Kasumi-1 (cell line): ENCODE measurements at places on chromosomes 2 and 18.

GRCh38 chr2:240741091-240741490, 49.4 kb downstream of the AQP12A start:
- no peak for DNase-seq

DNA sequence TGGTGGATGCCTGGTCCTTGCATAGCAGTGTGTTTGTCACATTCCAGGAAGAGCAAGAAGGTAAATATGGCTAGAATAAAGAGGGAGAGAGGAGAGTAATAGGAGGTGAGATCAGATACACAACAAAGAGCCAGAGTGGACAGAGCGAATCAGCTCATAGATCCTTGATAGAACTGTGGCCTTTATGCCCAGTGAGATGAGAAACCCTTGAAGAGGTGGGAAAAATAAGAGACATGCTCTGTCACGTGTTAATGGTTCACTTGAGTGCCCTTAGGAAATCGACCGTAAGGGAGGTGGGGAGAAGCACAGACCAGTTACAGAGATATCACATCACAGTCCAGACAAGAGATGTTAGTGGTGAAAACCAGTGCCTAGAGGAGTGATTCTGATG, 84.7 kb upstream of the RAB27B start:
- DNase-seq = no peak

DNA sequence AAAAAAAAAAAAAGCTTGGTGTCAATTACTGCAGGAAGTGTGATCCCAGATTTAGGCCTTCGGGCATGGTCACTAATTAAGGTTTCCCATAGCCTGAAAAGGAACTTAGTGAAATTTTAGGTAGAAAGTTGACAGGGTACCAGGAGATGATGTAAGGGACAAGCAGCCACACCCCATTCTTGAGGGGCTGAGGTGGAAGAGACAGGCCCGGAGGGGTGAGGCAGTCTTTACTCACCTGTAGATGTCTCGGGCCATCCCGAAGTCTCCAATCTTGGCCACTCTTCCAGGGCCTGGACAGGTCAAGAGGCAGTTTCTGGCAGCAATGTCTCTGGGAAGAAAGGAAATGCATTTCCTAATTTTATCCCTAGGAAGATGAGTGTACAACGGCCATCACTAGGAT, 94.3 kb downstream of the CLIP4 start:
- DNase-seq = no peak

DNA sequence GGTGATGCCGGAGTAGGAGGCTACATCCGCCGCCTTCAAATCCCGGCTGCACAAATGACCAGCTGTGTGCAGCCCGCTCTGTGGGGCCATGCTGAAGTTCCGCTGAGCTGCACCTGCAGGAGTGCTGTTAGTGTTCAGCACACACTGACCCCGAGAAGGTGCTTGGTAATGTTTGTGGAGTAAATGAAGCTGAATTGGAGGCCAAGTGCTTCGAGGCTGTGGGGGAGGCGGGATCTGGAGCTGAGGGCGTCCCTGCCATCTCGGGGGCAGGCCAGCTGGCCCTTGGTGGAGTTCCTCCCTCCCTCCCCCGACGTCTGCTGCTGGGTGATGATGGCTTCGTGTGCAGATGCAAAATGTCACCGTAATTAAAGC, 23.2 kb downstream of the KCNF1 start:
- DNase-seq = no peak

GRCh38 chr2:9655441-9656269, 24.9 kb upstream of the YWHAQ start:
- DNase-seq = no peak

GRCh38 chr2:212013626-212014025, 525.0 kb downstream of the ERBB4 start:
- no peak for DNase-seq

DNA sequence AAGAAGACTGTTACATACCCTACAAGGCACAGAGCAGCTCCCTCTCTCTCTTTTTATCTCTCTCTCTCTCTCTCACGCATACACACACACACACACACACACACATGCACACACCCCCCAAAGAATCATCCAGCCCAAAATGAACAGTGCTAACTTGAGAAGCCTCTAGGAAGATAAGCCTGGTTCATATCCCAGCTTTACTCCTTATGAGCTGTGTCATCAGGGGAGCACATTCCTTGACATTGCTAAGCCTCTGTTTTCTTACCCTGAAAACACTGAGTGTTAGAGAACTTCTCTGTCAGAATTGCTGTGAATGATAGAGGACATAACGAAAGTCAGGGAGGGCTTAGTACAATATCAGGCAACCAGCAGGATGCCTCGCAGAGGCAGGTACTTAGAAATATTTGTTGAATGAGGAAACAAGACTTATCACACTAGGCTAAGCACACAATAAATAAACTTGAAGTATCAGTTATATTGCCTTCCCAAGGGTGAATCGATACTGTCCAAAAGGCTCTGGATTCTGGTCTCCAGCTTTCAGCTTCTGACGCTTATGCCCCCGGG, 725.6 kb upstream of the ID2 start:
- no peak for DNase-seq

DNA sequence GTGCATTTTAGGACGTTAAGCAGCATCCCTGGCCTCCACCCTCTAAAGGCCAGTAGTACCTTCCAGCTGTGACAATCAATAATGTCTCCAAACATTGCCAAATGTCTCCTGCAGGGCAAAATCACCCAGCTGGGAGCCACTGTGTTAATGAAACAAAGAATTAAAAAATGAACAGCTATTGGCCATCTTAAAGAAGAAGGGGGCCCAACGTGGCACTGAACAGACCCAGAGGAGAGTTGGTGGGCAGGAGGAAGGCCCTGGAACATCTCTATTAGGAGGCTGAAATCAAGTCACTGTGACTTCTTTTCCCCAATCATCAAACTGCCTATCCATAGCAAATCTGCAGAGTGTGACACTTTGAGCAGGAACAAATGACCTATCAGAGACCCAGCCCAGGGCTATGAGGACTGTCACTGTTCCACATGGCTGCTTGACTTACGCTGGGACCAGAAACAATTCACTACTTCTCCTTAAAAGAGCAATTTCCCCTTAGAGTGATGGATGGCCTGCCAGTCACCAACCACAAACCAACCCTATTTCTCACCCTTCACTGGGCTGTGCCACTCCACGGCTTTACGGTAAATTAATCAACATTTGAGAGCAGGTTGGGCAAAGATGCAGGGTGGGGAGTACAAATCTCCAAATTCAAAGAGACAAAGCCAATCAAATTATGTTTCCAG, 35.2 kb upstream of the TEX51 start:
- DNase-seq = no peak

DNA sequence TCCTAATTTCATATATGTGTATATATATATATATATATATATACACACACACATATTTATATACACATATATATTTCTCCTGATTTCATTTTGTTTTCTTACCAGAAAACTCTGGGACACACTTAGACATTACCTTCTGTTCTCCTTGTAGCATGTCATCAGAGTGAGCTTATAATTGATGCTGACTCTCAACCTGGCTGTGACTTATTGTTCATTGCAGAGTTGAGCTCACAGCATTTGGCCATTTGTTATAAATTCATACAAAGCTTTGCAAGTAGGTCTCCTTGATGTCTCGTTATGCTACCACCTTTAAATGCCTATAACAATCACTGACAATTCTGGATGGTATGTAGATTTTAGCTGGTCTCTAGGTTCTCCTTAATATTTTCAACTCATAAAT, 314.8 kb downstream of the LRRTM4 start:
- no peak for DNase-seq

DNA sequence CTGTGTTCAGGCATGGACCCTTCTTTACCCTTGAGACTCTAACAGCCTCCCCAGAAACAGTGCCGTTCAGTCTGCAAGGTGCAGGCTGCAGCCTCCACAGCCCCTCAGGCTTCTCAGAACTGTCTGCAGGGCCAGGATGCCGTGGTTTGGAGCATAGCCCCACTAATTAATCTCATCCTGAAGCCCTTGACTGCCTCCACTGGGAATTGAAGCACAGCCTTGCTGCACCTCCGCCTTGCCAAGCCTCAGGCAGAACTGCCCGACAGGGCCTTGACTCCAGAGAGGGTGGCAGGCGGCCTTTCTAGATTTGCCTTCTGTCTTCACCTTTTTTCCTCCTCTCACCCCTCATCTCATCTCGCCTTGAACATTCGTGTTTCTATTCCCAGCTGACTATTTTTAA, 119.8 kb downstream of the NRP2 start:
- DNase-seq = no peak

GRCh38 chr2:226334981-226335720, 464.5 kb downstream of the IRS1 start:
- DNase-seq = no peak

DNA sequence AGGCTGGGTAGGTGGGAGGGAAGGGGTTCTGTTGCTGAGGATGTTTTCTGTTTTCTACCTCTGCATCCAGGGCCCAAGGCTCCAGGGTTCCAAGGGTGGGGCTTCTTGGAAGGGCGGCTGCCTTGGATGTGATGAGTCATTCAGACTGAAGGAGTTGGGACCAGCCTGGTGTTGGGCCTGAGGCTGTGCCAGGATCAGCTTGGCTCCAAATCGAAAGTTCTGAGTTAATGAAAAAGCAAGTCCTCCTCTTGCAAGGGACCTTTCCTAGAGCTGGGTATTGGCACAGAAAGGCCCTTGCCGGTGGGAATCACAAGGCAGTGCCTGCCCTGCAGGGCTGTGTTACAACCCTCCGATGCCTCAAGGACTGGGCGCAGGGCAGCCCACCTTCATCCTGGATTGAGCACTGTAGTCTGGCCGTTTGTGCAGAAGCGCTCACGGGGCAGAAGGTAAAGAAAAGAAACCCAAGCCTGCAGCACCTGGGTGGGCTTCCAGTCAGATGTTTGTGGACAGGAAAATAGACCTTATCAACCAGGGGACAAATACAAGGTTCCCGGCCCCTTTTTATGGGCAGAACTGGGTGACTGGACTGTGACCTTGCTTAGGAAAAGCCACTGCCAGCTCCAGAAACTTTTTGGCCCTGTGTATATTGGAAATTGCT, 52.5 kb upstream of the MCFD2 start:
- DNase-seq = no peak

DNA sequence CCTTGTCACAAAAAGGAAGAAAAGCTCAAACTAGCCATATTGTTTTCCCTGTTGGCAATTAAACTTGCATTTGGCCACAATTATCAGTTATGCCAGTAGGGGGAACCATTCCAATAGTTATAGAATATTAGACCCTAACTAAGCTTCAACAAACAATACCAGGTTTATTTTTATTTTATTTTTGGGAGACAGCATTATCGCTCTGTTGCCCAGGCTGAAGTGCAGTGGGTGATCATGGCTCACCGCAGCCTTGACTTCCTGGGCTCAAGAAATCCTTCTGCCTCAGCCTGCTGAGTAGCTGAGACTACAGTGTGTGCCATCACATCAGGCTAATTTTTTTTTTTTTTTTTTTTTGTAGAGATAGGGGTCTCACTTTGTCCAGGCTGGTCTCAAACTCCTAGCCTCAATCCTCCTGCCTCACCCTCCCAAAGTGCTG, 102.1 kb downstream of the ATAD2B start:
- DNase-seq = peak; percentile 58

DNA sequence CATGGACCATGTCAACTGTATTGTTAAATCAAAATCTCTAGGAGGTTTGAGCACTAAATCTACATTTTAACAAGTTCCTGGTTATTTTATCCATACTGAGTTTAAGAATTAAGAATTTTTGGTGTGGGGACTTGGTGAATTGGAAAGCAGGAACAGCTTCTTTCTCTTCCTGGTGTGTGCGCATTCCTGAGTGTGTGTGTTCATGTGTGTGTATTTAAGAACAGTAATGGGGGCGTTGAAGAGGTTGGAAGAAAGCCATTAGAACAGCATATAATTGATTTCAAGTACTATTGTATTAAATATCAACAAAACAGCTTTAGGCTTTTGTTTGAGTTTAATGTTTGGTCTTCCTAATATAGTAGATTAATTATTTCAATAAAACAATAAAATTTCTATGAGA, 801.3 kb upstream of the ID2 start:
- DNase-seq = no peak

DNA sequence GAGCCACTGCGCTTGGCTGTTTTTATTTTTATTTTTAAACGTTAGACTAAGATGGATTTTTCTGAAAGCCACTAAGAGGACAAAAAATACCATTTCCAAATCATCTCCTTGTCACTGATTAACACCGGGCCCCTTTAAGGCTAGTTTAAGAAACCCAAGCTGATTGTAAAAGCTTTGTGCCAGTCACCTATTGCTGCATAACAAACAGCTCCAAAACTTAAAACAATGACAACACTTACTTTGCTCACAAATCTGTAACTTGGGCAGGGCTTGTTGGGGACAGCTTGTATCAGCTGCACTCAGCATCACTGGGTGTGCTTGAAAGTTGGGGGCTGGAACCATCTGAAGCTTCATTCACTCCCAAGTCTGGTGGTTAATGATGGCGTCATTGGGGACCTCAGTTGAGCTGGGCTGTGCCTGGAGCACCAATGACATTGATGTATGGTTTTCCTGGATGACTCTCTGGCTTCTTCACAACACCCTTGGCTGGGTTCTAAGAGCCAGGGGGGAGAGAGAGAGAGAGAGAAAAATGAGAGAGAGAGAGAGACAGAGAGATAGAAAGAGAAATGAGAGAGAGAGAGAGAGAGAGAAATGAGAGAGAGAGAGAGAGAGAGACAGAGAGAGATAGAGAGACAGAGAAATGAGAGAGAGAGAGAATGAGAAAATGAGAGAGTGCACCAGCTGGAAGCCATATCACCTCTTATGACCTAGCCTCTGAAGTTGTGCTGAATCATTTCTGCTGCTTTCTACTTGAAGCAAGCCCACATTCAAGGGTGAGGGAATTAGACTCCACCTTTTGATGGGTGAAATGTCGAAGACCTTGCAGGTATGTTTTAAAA, 26.0 kb upstream of the ATG16L1 start:
- no peak for DNase-seq
